AML-193 (cell line): ENCODE measurements at places on chromosomes 7 and 10.

GRCh38 chr10:11553773-11554381 lies 57.6 kb downstream of the USP6NL start:
- DNase-seq: no peak

GRCh38 chr10:119655566-119656001 lies 4.4 kb downstream of the BAG3 start:
- DNase-seq: no peak

GRCh38 chr7:108103558-108104298 lies 26.4 kb downstream of the LAMB4 start:
- DNase-seq: no peak

GRCh38 chr7:66007232-66007631 lies 25.2 kb upstream of the GUSB start:
- DNase-seq: no peak

DNA sequence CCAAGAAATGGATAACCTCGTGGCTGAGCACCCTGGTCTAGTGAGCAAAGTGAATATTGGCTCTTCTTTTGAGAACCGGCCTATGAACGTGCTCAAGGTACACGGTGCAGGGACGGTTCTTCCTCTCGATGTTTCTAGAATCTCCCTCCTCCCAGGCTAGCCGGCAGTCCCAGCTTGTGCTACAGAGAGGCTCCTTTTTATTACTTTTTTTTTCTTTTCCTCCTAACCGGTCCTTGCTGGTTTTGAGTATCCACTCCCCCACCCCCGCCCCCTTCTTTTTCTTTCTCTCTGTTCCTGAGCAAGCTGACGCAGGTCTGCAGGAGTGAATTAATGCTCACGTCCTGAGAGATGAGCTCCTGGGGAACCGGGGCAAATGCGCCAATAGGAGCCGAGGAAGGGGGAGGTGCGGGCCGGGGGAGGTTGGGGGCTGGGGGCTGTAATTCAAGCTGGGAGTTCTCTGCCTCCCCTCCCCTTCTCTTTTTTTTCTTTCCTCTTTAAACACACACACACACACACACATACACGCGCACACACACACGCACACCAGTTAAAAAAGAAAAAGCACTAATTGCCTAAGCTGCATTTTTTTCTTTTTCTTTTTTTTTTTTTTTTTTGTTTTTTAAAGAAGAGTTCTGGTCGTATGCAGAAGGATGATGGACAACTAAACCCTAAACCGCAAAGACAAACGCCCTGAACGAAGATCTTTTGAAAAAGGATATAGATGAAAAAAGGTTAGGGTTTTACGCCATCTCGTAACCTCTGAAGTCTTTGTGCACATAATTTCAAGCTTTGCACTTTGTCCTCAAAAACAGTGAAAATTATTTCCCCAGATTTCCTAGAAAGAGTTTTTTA lies 6.6 kb downstream of the CPA2 start:
- DNase-seq: no peak

GRCh38 chr10:100043796-100044195 lies 34.0 kb upstream of the DNMBP start:
- DNase-seq: no peak

- DNase-seq: no peak
Observed at GRCh38 chr10:31823358-31823757, 105.3 kb downstream of the ARHGAP12 start.
